ENCODE measurements at places on chromosomes 7 and 10. TPM values are rescaled to one million over a fixed set of nuclear protein-coding genes. Genes with fewer than 3 reads are reported as not detected.

GRCh38 chr10:63558132-63558784 is 37.1 kb downstream of the REEP3 start:
- no peak for DNase-seq

GRCh38 chr10:130422366-130423324 is 286.5 kb downstream of the GLRX3 start:
- DNase-seq: no peak

DNA sequence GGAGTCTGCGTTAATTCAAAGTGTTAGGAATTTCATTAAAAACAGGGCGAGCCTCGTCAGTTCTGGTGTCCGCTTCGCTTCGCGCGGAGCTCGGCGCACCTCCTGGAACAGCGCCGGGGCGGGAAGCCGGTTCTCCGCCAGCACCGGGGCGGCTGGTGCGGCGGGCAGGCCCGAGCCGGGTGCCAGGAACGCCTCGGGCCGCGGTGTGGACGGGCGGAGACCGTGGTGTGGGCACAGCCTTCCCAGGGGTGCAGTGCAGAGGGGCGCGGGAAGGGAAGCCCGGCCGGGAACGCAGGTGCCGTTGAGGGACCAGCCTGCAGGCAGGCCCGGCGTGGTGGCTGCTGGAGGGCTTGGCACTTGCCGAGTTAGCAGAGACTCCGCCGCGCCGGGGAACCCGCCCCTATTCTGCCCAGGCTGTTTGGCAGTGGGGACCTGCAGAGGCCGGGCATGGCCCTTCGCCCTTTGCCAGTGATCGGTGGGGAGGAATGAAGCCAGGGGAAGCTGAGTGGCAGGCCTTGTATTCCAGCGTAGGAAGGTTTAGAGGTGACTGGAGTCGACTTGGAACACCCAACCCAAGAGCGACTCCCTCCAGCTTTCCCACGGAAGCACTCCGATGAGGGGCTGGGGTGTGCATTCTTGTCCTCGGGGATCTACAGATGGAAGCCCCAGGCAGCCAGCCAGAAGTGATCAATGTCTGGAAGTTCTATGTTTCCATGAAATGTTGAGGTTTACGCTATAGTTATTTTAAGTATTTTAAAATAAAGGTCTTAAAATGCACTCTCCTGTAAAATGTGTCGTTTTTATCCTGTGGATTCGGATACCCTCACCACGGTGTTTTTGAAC is 945 bp upstream of the RHEB start:
- DNase-seq: no peak

GRCh38 chr7:67913604-67914003 is 917.0 kb downstream of the TYW1 start:
- no peak for DNase-seq

GRCh38 chr7:115226410-115226809 is 304.5 kb downstream of the MDFIC start:
- DNase-seq: no peak

- no peak for DNase-seq
Measured at GRCh38 chr10:30574432-30574796, 55.1 kb downstream of the LYZL2 start.

GRCh38 chr7:1200045-1200444 is 32.6 kb upstream of the UNCX start:
- DNase-seq: no peak

- DNase-seq: no peak
Measured at GRCh38 chr10:14751014-14751896, 23.4 kb downstream of the FAM107B start.

- DNase-seq: peak; percentile 34
Measured at GRCh38 chr7:80316811-80317210, 182.2 kb downstream of the GNAI1 start.

DNA sequence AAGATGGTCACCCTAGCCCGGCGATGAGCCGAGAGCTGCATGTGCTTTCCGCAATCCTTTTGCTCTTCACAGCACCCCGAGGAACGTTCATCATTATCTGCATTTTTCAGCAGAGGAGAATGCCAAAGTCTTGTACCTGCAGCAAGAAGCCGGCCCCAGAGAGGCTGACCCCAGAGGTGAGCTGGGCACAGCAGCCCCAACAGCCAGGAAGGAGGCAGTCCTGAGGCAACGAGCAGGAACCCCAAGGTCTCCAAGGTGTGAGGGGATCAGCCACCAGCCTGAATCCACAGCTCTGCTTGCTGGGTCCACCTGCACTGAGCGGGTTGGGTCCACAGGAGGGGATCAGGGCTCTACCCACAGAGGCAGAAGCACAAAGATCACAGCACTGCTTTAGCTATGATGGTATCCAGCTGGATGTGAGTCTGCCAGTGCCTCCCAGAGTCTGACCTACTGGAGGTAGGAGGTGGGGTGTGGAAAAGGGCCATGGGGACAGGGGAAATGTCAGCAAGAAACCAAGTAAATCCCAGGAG is 16.8 kb upstream of the GDF10 start:
- DNase-seq: no peak

DNA sequence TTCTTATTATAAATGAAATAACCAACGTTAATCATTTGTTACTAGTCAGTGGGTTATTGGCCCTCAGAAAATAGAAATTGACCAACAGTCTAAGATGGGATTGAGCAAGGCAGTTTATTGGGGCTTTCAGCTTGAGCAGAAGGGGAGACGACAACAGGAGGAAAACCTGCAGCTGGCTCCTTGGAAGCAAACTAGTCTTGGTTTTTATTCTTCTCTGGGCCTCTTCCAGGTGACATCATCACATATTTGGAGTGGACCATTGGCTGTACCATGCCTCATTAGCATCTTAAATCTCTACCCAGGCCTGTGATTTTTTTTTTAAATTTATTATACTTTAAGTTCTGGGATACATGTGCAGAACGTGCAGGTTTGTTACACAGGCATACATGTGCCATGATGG is 59.0 kb upstream of the CSTF2T start:
- DNase-seq: no peak

GRCh38 chr10:17882557-17882956 is 69.2 kb upstream of the SLC39A12 start:
- peak; percentile 26 for DNase-seq

DNA sequence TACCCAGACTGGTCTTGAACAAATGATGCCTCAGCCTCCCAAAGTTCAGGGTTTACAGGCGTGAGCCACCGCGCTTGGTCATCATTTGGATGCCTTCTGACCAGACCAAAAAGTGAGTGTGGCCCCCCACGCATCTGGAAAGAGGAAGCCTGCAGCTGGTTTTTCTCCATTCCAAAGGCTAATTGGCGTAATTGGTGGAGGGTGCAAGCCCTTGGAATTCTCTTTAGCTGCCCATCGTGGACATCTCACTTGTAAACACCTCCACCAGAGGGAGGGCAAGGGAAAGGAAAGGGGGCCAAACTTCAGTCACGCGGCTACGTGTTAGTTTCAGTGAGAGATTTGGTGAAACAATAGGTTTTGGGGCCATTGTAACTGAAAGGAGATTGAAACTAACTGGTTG is 4.1 kb upstream of the ARHGAP21 start:
- no peak for DNase-seq

DNA sequence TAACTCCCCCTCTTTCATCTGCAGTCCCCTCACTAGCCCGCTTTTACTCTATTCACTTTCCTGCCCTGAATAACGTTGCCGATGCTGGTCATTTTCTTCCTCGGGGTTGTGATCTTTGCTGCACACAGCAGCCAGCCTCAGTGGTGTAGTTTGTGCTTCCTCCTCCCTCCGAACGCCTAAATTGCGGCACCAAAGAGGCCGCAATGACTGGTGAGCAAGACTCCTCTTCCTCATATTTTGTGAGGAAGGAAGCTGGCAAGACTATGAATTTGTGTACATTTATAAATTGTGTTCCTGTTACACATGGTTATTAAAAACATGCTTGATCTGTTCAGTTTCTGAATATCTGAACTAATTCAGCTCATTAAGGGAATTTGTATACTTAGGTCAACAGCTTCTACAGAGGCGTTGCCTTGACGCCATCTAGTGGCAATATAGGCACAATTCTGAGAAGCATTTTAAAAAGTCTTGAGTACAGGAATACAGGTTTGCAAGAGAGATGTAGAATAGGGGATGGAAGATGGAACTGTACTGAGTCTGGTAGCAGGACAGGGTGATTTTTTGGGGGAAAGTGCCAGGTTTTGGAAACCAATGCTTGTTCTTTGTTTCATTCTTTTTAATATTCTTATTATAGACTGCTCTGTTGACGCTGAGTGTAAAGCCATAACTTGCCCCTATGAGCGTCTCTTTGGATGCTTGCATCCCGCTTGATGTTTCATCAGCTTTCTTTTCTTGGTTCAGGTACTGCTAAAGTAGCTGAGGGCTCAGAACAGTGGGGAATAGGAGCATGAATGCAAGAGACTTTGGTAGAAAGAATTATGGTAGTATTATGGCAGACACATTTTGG is 4.1 kb upstream of the TAS2R5 start:
- peak; percentile 67 for DNase-seq

DNA sequence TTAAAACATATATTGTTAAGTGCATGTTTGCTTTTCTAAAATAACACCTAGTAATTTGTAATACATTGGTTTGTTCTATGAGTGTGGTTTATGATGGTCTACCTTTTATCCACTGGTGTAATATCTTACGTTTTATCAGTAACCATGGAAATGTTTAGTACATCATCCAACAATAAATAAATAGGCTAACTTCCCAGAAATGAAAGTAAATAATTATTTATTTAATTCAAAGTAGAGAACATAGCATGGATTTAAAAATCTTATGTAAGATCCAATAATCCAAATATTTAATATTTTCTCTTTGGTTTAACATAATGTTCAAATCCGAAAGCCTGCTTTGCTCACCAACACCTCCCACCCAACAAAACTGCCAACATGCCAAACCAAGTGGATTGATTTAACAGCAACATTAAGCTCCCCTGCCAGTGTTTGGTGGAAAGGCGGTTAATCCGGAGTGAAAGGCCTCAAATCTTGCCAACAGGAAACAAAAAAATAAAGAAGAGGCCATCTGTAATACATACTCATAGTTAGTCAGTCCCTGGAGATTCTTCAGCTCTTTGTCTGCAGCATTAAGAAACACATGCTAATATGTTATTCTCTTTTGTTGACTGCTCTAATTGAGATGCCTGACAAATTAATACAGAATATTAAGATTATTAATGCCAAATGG is 897.8 kb downstream of the CNTNAP2 start:
- DNase-seq: no peak

DNA sequence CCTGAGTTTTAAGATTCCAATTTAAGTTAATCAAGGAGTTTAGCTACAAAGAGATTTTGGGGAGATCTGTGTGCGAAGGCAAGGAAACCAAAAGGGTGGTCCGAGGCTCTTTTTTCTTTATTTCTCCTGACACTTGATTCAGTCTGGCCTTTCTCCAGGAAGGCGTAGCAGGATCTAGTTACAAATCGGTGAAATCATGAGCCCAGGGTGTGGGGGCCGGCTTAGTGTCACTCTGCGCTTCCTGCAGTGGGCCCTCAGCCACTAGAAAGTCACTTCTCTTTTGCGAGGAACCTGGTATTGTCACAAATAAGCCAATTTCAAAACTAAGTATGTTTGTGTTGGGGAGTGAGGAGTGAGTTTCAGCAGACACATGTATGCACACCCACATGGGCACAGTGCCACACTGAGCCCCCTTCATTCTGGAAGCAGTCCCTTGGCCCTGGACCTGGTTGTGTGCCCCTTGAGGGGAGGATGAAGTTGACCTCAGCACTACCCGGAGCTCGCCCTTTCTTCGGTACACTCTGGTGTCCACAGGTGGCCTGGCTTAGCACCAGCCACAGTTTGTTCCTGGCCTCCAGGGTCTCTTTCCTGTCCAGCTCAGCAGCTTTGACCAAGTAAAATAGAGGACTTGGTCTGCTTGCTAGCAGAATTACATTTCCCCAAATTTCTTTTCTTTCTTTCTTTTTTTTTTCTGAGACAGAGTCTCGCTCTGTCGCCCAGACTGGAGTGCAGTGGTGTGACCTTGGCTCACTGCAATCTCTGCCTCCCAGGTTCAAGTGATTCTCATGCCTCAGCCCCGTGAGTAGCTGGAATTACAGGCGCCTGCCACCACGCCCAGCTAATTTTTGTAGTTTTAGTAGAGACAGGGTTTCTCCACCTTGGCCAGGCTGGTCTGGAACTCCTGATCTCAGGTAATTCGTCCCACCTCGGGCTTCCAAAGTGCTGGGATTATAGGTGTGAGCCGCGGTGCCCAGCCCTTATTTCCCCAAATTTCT is 84.0 kb upstream of the BTBD16 start:
- no peak for DNase-seq

DNA sequence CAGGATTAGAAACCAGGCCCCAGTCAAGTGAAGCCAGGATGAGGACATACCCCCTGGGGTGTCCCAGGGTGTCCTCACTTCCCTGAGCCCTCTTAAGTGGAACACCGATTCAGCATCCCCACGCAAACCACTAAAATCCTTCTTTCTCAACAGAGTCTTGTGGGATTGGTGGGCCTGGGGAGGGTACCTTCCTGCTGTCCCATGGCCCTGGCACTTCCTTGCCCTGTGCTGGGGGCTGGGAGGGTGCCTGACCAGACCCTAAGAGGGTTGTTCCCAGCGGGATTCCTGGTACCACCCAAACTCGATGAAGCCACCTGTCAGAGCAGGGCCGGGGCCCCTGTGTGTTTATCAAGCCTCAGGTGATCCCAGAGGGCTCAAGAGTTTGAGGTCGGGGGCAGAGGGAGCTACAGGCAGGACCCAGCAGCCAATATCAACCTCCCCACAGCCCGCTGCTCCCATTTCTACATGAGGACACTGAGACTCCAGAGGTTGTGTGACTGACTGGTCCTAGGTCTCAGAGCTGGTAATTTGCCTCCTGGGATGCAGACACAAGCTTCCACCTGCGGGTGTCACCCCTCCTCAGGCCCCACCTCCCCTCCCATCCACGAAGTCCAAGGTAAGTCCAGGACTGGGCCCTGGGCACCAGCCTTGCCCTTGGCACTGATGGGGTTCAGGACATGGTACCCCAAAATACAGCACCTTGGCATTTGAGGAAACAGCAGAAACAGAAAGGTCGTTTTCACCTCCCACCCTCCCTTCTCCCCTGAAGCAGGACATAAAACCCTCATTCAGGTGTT is 31.4 kb downstream of the OAT start:
- no peak for DNase-seq

DNA sequence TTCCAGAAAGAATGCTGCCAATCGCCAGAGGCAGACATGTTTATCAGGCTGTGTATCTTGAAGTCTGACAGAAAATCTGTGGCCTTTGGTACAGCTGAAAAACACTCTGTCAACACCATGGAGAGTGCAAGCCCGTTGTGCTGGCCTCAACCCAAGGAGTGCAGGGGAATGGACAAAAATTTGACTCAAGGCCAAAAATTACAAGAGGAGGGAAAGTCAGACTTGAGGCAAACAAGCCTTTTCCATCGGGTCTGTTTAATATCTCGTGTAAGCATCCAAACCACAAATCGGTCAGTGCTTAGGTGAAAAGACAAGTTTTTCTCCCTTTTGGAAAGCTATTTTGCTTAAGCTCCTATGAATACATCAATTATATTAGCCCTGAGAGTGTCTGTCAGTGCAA is 305.3 kb upstream of the NFE2L3 start:
- peak; percentile 84 for DNase-seq

VAX1 gene
- total RNA-seq: not detected

COL17A1 gene
- total RNA-seq: 0.89 TPM

GRID2IP gene
- total RNA-seq: 0.69 TPM

BTBD16 gene
- not detected for total RNA-seq

A1CF gene
- 0.05 TPM for total RNA-seq

CARD11 gene
- 20.1 TPM for total RNA-seq

CADPS2 gene
- 8.7 TPM for total RNA-seq

HGF gene
- total RNA-seq: 0.17 TPM

NKX2-3 gene
- total RNA-seq: not detected

MCM10 gene
- total RNA-seq: 0.55 TPM

SCART1 gene
- total RNA-seq: 0.35 TPM

EIF5AL1 gene
- 0.52 TPM for total RNA-seq

MAP3K8 gene
- total RNA-seq: 2.1 TPM

SORCS1 gene
- under 0.01 TPM for total RNA-seq

LUC7L2 gene
- 31.4 TPM for total RNA-seq
